ENCODE measurements at places on chromosomes 16 and 17.

GRCh38 chr17:17156511-17156910 is 49.6 kb downstream of the PLD6 start:
- no peak for DNase-seq

DNA sequence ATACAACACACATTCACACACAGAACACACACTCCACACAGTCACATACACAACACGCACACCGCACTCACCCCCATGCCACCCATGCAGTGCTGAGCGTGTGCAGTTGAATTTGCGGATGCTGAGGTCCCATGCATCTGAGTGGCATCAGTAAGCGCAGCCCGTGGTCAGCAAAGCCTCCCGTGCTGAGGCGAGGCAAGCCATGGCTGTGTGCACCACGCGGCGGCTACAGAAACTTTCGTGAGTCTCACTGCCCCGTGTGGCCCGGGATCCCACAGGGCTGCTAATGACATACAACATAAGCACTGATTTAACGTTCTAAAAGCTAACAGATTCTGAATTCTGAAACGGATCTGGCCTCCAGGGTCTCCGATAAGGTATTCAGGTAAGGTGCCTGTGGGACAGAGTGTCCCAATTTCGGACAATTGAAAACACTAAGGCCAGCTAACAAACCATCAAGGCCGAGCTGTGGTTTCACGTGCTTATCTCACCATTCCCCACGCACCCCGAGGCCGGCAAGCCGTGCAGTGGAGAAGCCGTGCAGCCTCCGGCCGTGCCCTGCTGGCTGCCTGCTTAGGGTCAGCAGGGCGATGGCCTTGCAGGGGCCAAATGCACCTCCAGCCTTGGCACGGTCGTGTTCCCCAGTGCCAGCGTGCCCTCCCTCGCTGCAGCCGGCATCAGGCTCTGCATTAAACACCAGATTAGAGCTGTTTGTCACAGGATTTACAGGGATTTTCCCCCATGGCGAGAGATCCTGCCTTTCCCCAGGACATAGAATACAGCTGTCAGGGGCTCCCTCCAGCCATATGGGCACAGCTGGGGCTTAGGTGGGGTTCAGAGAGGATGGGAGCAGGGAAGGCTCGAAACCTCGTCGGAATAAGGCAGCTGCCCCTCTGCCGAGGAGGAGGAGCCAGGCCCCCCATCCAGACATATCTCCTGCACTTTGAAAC is 191.7 kb downstream of the C16orf95 start:
- no peak for DNase-seq

DNA sequence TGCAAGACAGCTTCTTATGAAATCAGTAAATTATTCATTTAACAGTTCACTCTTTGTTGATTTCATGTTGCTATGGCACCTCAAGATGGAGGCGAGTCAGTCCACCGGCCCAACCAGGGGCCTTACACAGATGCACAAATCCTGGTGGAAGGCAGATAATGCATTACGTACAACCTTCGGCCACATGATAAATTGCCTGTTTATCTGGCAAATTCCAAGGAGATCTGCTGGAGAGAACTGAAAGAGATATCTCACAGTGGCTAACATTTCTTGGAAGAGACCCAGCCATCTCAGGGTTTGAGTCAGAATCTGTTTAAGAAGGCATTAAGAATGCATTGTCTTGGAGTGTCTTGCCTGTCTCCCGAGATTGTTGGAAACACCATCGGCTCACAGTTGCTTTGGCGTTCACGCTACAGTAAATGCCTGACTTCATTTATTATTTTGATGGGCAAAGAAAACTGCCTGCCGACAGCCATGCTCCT is 225.6 kb downstream of the MSI2 start:
- DNase-seq, result no peak

DNA sequence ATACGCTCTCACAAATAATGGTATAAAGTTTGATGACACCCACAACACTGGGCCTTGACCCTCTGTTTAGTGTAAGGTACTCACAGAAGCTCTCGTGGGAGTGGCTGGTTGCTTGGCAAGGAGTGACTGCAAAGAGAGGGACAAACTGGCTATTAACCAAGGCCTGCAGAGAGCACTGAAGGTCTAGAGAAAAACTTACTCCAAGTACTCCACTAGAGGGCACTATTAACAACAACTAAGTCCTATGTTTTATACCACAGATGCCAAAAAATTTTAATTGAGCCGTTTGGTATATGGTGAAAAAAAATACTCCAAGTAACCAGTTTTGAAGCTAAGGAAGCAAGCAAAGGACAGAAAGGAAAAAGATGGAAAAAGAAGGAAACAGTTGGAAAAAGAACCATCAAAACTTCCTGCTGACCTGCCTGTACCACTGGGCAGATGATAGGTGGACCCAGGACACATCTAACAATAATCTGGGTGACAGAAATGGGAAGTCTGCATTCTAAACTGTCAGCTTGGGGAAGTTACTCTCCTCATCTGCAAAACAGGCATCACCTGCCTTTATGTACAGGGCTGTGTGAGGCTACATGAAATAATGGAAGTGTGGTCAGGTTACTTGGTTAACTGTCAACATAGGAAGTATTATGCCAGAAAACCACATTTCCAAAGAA is 23.2 kb downstream of the DYNC1LI2 start:
- DNase-seq, result no peak

- no peak for DNase-seq
Observed at GRCh38 chr16:5681966-5682365, 584.4 kb upstream of the EEF2KMT start.

GRCh38 chr17:77098884-77099545 is 41.8 kb upstream of the SEC14L1 start:
- no peak for DNase-seq

DNA sequence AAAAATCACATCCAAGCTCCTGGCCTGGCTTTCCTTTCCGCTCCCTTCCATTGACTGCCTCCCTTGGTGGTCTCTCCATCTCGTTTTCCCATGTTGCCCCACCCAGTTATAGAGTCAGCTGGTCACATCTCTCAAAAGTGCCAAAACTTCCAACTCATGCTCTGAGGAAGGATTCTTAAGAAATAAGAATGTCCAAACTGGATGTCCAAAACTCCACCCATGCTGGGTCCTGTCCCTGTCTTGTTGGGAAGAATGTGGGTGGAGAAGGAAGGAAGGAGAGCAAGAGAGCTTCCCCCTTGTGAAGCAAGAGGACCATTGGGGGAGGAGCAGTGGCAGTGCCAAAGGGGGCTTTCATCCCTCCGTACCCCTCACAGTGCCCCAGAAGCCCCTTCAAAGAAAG is 44.6 kb upstream of the MAP3K14 start:
- no peak for DNase-seq

DNA sequence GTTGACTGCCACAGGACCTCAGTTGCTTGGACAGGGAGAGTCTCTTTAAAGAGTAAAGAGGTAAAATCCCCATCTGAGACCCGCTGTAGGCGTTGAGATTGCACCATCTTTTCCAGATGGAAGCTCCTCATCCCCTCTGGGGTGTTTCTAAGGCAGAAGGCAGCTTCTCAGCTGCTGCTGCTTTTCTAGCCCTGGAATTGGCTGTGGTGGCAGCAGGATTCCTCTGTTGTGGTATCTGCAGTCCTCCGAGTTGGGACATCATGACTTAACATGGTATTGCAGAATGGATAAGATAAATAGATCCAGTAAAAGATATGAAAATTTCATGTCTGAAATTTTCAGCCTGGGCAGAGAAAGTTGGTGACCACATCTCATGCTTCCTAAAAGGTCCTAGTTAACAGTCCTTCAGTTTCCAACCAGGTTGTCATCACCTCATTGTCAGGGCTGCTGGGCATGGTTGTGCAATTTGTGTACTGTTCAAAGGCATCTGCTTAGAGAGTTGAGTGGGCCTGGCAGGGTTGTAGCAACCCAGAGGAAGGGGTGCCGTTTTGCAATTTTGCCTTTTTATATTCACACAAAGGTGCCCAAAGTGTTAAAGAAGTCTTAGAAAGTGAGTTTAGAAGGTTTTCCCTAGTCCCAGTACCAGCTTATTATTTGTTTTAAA is 150.4 kb downstream of the SPECC1 start:
- DNase-seq, result no peak

GRCh38 chr16:74261068-74261467 is 35.5 kb upstream of the PSMD7 start:
- DNase-seq, result no peak

- no peak for DNase-seq
Observed at GRCh38 chr17:19316761-19317358, 45.7 kb downstream of the B9D1 start.

DNA sequence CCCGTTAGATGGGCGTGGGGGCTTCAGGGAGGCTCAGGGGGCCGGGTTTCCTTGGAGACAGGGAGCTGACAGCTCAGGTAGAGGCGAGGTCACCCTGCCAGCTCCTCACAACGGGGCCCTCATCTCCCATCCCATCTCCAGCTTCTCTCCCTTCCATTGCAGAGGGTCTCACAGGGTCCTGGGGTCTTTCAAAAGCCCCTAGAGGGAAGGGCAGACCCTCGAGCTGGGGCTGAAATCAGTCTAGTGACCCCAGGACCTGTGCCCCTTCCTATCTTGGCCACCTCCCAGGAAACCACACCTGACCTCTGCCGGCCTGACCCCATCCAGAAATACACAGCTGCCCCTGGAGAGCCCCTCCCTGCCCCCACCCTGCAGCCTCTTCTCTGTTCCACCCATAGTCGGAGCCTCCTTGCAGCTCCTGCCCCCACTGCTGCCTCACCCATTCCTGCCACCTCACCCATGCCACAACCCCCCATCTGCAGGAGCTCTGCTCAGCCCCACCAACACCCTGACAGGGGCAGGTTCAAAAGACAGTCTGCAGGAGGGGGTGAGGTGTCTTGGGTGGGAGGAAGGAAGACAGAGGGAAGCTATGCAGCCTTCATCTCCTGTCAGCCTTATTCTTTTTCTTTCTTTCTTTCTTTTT is 23.4 kb downstream of the PIK3R5 start:
- no peak for DNase-seq

DNA sequence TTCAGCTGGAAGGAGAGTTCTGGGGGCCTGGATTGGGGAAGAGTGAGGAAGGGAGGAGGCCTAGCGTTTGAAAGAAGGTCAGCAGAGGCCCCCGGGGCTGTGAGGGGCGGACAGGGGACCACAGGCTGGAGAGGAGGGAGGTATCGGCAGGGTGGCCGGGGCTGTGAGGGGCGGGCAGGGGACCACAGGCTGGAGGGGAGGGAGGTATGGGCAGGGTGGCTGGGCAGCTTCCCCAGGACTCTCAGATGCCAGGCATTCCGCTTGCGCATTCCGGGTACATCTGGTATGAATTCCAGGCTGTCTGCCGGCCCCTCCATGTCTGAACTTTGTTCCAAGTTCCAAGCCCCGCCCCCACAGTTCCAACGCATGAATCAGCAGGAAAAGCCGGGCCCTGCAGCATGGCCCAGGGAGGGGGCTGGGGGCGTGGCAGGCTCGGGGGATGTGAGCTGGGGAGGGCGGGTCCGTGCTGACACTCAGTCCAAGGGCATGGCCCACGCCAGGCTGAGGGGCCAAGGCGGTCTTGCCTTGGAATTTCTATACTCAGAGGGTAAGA is 4.3 kb upstream of the TLCD2 start:
- DNase-seq, result no peak

DNA sequence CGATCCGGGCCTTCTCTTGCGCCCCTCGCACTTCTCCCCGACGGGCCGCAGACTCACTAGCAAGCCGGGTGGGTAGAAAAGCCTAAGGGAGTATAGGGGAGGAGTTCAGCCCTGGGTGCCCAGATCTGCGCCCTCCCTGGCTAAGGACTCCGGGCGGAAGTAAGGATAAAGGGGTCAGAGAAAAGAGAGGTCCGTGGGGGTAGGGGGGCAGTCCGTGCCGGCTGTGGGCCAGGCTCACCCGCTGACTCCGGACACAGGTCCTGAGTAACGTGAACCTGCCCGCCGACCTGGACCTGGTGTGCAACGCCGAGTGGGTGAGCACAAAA is 1.8 kb downstream of the NAGS start:
- no peak for DNase-seq

DNA sequence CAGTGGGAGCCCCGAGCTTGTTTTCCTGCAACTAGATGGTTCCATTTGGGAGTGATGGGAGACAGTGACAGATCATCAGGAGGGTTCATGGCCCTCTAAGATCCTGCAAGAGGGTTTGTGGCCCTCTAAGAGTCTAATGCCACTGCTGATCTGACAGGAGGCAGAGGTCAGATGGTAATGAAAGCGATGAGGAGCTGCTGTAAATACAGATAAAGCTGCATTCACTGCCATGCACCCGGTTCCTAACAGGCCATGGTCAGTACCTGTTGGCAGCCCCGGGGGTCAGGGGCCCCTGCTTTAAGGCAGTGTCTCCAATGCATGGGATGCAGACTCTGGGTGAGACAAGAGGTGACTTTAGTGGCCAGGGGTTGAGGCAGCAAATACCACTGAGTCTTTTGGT is 30.8 kb downstream of the SLC12A3 start:
- no peak for DNase-seq

DNA sequence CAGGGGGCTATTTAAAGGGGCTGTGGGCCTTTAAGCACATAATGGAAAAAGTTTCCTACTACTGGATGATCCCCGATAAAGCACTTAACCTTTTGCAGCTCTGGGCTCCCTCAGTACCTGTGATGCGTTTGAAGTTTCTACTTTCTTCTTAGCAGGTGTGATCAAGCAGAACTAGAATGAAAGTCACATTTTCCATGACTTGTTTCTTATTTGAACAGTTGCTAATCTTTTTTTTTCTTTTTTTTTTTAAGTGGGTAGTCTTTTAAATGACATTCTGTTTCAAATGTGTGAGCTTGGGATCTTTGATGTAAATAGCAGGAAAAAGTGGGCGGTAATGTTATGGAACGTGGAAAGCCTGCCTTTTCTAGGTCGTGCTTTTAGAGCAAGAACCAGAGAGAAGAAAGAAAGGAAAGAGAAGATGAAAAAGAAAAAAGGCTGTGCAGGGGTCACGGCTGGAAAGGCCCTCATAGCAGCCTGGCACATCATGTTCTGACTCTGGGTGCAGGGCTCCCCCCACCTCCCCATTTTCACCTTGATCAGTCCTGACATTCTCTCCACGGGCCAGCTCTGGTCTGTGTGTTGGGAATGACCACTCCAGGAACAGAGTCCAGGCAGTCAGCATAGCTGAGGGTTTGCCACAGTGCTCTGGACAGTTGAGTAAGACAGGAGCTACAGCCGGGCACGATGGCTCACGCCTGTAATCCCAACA is 150.6 kb downstream of the CLEC16A start:
- no peak for DNase-seq
